ENCODE measurements at places on chromosomes 13 and 19.

DNA sequence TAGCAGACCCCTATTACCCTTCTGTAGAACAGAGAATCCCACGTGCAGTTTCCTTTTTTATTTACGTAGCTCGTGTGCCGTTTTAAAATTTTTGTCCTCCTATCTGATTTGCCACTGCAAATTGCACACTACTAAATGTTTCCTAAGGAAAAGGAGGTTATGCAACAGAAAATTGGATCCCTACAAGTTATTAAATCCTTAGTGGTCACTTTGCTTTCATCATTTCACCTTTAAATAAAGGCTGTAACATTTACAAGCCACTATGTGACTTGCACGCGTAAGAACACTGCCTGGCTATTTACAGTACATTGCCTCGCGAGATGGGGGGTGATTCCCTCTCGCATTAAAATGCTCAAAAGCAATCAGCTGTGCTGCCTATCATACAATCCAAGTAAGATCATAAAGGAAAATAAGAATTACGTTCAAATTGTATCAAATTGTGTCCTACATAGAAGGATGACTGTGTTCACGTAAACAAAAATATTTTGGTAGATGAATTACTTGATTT, 525.6 kb downstream of the SUCLA2 start:
- DNase-seq: peak; percentile 14

- no peak for DNase-seq
Measured at GRCh38 chr19:31353833-31354232, 4.6 kb upstream of the TSHZ3 start.

GRCh38 chr13:75801388-75801945, 165.3 kb downstream of the LMO7 start:
- no peak for DNase-seq

DNA sequence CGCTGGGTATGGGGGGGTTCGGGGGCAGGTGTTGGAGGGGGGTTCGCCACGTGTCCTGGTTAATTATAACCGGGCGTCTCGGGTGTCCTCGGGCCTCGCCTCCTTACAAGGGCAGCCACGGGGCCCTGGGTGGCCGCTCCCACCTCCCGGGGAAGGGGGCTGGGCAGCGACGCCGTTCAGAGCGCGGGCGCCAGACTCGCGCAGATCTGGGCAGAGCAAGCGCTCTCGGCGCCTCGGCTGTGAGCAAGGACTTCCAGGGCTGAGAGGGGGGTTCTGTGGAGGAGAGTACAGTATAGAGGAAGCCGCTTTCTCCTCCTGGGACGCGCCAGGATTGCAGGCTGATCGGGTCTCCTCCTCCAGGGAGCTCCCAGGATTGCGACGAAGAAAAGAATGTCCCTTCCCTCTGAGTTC, 1.0 kb upstream of the CKM start:
- no peak for DNase-seq

GRCh38 chr19:31510635-31511034, 161.4 kb upstream of the TSHZ3 start:
- no peak for DNase-seq

GRCh38 chr13:25778808-25779305, 273.0 kb downstream of the SHISA2 start:
- DNase-seq: no peak

All from NCI-H460 (cell line).